Activated effector memory CD4-positive, alpha-beta T cell treated with anti-CD3 and anti-CD28 coated beads, Interleukin-2, amount 50 U/mL, for 16 hours (primary cell): ENCODE measurements at places on chromosomes 5 and 9.

DNA sequence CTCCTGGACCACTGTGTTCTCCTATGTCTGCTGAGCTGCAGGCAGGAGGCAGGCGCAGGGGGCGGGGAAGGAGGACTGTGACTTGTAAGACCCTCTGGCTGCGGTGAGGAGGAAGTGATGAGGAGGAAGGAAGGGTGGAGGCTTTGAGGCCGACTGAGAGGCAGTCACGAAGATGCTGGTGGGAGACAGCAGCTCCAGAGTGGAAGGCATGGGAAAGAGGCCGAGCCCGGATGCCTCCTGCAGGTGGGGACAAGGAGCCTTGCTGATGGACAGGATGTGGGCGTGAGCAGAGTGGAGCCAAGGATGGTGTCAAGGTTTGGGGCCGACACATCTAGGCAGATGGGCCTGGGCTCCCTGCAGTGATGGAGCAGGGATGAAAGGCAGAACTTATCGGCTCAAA lies 74.3 kb upstream of the ICE1 start:
- no peak for DNase-seq

DNA sequence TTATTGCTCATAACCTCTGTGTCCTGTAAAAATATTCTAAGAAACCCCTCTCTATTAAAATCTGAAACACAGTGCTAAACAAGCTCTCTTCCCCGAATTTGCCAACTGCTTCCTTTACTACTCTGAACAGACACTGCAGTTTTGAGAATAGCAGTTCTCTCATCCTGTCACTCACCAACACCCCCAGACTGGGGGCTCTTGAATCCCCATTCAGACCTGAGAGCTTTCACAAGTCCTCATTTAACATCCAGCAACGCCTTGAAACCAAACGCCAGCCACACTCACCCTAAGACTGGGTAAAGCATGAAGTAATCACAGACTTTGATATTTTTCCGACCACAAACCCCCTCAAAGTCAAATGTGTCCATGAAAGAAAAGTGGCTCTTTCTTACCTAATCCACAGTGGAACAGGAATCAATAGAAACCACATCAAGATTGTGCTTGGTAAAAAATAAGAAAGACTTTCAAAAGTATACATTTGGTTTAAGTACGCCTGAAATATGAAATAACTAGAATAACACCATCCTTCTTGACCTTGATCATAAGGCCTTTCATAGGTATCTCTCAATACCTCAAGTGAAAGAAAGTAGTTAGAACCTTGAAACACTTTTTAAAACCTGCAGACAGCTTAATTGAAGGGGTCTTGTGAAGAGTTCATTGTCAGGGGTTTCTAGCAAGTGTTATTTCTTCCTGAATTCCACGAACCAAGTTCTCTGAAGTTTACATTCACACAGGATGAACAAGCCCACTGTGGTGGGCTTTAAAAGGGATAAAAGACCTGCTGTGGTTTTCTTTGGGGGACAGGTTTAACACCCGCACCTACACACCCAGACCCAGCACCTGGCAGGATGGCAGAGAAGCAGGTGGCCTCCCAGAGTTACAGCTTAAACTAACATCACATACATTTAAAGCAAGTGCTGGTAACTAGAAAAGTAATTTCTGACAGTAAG lies 412.6 kb downstream of the MLLT3 start:
- peak; percentile 69 for DNase-seq

DNA sequence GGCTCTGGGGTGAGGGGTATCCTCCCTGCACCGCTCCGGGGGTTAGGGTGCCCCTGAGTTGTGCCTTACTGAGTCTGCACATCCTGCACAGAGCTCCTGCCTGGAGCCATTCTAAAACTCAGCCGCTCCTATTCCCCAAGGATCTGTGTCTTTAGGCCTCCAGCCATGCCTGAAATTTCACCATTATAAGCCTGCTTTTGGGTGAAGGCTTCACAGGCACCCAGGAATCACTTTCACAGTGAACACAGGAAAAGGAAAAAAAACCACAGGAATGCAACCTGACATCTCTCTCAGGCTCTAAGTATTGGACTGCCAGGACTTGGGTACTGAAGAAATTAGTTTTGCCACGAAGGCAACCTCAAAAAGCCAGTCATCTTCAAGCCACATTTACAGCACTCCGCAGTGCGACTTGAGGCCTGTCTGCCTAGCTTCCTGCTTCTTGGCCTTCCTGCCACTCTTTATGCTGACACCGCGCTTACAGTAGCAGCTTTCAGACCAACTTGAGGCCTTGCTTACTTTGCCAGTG lies 30.9 kb downstream of the GALNT10 start:
- DNase-seq = peak; percentile 80

DNA sequence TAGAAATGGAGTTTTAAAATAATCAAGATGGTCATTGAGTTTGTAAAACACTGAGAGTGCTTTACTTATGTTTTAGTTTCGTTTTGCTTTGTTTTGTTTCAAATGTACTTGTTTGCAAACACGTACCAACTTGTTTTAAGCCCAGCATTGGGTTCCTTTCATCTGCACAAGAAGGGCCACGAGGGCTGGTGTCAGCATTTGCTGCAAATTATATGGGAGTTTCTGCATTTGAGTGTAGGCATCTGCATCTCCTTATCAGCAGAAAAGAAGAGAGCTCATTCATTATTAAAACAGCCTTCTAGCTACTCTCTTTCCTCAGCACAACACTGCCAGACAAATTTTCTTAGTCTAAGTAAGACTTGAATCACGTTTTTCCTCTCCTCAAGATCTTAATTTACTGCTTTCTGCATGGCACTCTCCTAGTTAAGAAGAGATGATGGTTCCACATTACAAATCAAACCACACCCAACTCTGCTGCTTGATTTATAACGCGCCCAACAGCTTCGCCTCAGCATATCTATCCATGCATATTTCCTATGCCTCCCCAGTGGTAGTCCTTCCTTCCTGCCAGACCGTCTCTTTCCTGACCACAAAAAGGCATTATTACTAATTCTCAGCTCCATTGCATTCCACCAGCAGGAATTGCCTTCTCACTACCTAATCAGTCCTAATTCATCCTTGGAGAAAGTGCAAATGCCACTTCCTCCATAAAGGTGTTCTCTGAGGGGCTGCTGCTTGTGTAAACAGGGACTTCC lies 95.2 kb upstream of the CAST start:
- DNase-seq = no peak

- no peak for DNase-seq
Measured at GRCh38 chr5:58317009-58317408, 142.9 kb downstream of the PLK2 start.

- no peak for DNase-seq
Measured at GRCh38 chr9:18906656-18907395, 126.2 kb downstream of the SAXO1 start.

DNA sequence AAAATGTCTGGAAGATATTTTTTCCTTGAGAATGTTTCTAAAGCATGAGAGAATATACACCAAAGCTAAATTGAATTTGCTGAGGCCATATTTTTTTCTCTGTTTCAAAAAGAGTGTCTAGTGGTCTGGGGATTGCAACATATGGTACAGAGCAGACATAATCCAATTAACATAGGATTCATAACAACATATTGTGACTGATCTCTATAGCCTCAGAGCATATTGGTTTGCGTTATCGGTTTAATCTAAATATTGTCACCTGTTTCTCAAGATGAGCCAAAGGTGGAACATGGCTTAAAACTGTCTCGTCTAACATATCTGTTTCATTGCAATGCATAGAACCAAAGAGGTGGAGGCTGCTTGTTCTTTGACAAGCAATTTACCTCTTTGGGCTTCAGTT lies 3.9 kb downstream of the PPP3R2 start:
- no peak for DNase-seq

- no peak for DNase-seq
Measured at GRCh38 chr5:128258372-128258771, 174.8 kb downstream of the SLC12A2 start.

DNA sequence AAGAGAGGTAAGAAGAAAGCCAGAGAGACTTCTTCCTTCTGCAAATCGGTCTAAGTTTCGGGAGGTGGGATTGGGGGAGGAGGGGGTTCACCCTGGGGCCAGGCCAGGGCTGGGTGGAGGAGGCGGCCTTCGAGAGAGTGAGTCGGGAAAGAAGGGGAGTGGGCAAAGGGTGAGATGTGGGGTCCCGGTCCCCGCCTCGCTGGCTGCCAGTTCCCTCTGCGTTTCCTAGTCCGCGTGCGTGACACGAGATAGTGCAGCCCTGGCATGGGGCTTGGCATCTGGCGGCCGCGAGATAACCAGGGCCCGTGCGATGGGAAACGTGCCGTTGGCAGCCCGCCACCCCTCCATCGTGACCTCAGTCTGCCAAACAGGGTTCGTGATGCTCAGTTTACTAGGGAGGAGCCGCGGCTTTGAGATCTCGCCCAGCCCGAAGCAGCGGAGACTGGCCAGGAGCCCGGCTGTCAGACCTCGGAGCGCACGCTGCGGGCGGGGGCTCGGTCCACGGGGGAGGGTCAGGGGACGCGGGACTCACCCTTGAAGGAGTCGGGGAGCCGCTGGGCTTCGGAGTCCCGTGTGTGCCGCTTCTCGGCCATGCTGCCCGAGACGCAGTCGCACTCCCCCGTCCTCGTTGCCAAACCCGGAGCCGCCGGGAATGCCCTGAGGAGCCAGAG lies at the start of gene STOM:
Gene STOM (minus strand): TSS at position 656 of the 671 bp plus-strand sequence. CDS start 63 bp downstream, at position 593.
- DNase-seq = no peak

DNA sequence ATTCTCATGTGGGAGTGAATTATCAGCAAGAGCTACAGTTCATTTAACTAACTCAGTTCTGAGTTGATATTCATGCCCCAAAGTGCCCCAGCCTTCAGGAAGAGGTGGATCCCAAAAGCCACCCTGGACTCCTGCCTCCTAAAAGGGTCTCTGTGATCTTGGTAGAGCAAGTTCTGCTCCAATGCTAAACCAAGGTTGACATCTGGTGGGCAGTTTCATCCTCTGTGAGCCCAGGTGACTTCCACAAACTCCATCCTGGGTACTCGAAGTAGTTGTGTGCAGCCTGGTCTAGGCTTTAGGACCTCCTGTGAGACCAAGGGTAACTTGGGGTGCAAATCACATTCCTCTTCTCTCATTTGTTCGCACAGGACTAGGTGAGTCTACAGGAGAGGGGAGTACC lies 816.8 kb downstream of the MTRR start:
- no peak for DNase-seq

GRCh38 chr9:113222482-113222841 lies 1.1 kb downstream of the SLC31A1 start:
- DNase-seq = no peak

- no peak for DNase-seq
Measured at GRCh38 chr9:114909661-114910060, 20.7 kb downstream of the TNFSF8 start.

- DNase-seq = no peak
Measured at GRCh38 chr5:11715461-11716196, 188.6 kb downstream of the CTNND2 start.

- no peak for DNase-seq
Measured at GRCh38 chr5:74491586-74491985, 148.9 kb downstream of the ENC1 start.

GRCh38 chr9:18331310-18331684 lies 142.7 kb upstream of the ADAMTSL1 start:
- no peak for DNase-seq

DNA sequence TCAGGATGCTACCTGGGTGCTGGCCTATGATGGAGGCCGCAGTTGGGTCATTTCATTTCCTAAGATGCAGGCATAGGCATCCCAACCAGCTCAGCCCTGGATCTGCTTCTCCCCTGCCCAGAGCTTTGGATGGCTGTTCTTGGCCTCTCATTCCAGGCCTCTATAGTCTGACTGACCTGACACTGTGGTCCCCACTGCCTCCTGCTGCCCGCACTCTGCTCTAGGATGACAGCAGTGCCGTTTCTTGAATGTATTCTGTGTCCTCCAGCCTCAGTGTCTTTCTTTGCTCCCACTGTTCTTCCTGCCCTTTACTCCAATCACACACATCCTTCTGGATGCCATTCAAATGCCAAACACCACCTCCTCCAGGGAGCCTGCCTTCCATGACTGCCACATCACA lies 235.7 kb downstream of the HSPA4 start:
- DNase-seq = peak; percentile 74

DNA sequence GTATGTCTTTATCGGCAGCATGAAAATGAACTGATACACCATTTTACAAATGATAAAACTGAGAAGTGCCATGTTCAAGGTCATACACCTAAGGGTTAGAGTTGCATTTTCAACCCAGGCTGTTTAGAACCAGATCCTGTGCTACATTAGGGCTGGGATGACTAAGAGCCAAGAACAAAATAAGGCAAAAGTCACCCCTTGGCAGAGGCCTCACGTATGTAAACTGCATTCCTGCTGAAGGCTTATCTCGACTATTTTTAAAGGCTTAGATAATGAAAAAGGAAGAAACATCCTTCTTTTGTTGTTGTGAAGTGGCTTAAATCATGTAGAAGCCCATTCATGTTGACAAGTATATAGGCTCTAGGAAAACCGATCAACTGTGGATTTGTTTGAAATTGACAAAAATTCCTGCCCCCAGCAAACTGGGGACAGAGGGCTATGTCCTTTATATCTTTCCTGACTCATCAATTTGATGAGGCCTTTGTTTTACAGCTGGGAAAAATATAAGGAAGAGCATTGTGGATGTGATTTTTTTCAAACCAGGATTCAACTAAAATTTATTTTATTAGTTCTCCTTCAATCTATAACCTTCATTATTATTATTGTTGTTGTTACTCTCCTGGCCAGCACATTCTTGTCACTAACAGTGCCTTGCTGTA lies 196.5 kb downstream of the SNX18 start:
- no peak for DNase-seq

DNA sequence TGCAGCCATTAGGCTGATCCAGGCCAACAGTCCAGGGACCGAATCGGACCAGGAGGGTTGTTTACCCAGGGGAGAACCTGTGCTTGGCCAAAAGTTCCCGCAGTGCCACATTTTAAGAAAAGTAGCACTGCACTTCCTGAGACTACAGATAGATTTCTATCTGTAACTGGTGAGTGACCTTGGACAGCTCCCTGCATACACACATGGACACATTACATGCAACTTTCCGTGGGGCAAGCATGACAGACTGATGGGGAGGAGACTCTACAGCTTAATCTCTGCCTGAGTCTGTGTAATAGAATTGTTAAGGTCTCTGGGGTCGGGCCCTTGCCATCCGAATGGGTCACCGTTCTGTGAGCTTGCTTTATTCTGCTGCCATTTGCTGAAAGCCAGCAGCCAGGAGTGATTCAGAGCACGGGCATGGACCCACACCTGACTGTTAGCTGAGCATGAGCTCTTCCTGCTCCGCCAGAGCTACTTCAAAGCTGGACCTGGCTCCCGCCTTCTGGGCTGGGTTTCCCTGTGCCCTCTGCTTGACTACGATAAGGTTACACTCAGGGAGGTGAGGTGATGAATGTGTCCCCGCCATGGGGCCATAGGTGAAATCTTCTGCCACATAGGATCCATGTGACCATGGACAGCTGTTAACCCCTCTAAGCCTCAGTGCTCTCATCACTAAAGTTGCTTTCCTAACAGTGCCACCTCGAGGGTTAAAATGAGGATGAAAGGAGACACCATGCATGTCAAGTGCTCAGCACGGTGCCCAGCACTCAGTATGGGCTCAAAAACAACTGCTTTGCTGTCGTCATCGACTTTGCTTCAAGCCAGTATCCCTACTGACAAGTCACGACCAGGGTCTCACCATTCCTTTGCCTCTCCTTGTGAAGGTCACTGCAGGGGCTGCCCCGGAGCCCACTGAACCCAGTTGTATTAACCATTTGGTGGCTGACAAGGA lies 200.0 kb downstream of the MELK start:
- no peak for DNase-seq
